CD4-positive, alpha-beta T cell treated with Interleukin-15 for 1 hour (primary cell): ENCODE measurements at places on chromosomes 11 and 22.

- no peak for DNase-seq
Observed at GRCh38 chr11:100397401-100397800, 289.7 kb upstream of the ARHGAP42 start.

DNA sequence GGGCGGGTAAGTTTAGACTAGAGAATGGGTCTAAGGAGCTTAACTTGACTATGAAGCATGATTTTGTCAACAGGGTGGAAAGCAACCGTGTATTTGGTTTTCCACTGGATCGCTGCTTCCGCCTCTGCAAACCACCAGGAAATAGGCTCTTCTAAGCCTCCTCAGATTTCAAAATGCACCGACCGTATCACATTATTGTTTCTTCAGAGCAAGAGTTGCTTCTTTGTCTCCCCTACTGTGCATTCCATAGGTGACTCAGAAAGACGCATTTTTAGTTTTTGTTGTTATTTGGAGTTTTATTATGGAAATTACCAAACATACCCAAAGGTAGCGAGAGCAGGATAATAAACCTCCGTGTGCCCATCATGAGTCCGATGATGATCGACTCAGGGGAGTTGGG, 64.3 kb upstream of the RASD2 start:
- DNase-seq: no peak

DNA sequence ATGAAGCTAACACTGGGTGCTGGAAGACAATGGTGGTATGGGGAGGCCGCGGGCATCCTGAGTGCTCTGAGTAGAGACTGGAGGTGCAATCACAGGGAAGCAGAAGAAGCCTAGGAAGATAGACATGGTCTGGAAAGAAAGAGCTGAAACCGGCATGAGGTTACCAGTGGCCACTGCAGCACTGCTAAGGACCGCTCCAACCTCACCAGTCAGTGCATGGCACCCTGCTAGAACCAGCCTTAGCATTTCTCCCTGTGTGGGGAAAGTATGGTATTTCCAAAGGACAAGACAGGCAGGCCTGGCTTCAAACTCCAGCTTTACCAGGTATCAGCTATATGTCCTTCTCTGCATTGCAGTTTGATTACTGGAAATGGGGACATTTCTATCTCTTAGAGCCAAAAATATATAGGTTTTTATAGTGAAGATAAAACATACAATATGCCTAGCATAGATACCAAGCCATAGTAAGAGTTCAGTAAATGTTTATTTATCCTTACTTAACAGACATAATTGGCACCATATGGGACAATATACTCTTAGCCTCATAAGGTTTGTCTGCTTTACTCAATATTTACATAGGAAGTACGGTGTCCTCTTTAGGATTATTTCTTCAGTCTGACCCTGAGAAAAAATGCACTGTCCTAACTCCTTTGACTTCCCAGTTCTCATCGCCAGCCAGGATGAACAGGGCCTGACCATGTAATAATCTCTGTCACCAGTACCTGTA, 231.1 kb downstream of the TENM4 start:
- no peak for DNase-seq

DNA sequence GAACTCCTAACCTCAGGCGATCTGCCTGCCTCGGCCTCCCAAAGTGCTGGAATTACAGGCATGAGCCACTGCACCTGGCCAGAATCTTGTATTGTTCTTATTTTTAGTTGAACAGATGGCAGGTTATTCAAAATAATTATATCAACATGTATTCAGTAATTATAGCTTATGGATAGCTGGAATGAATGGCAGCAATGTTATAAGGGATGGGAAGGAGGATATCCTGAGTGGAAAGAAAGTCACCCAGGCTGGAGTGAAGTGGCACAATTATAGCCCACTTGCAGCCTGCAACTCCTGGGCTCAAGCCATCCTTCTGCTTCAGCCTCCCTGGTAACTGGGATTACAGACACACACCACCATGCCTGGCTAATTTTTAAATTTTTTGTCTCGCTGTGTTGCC, 88.1 kb downstream of the MED15 start:
- no peak for DNase-seq
